ENCODE measurements at places on chromosomes 4 and X. TPM values are rescaled to one million over a fixed set of nuclear protein-coding genes. Genes with fewer than 3 reads are reported as not detected.

The LONRF3 gene
- 2.3 TPM for total RNA-seq

The SASH3 gene
- total RNA-seq = not detected

The ZNF141 gene
- 14.8 TPM for total RNA-seq

The HS6ST2 gene
- 0.13 TPM for total RNA-seq

The HSFX2 gene
- total RNA-seq = 0.16 TPM

The F8A1 gene
- total RNA-seq = 2.3 TPM

The RBMXL3 gene
- total RNA-seq = not detected

The LUZP4 gene
- total RNA-seq = not detected

The PSAPL1 gene
- not detected for total RNA-seq

The HTN1 gene
- not detected for total RNA-seq

The NDNF gene
- 0.16 TPM for total RNA-seq

The VCX gene
- total RNA-seq = not detected

The MAGEA4 gene
- not detected for total RNA-seq

The WNK3 gene
- 0.32 TPM for total RNA-seq

Measured in bladder microvascular endothelial cell (primary cell).